ENCODE measurements at places on chromosomes 2 and 18.

- no peak for DNase-seq
These were observed 170.2 kb downstream of the PRKCE start for GRCh38 chr2:45821558-45822271.

- no peak for DNase-seq
These were observed 45.0 kb downstream of the CYRIA start for GRCh38 chr2:16620590-16620989.

- peak; percentile 27 for DNase-seq
These were observed 172.7 kb upstream of the TRIB2 start for GRCh38 chr2:12543978-12544558.

DNA sequence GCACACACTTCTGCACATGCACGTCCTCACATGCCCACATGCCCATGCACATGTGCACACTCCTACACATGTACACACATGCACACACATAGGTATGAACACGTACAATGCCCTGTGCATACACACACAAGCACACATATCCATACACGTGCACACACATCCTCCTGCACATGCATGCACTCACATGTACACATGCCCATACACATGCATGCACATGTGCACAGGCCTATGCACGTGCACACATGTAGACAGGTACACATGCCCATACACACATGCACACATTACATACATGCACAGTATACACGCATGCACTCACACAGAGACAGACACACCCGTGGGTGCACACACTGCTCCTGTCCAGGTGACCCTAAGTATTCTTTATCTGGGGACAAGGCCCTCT lies 34.3 kb downstream of the GPC1 start:
- DNase-seq = no peak

- DNase-seq = no peak
These were observed 193.5 kb upstream of the GLI2 start for GRCh38 chr2:120541972-120542670.

- peak; percentile 66 for DNase-seq
These were observed 88.7 kb upstream of the ATL2 start for GRCh38 chr2:38465789-38466127.

DNA sequence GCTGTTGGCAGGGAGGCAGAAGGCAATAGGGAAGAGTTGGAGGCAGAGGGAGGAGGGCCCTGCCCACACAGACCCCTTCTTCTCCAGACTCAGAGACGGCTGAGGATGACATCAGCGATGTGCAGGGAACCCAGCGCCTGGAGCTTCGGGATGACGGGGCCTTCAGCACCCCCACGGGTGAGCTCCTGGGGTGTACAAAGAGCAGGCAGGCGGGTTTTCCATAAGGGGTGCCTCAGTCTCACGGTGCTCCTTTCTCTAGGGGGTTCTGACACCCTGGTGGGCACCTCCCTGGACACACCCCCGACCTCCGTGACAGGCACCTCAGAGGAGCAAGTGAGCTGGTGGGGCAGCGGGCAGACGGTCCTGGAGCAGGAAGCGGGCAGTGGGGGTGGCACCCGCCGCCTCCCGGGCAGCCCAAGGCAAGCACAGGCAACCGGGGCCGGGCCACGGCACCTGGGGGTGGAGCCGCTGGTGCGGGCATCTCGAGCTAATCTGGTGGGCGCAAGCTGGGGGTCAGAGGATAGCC lies 10.0 kb downstream of the SPEG start:
- no peak for DNase-seq

DNA sequence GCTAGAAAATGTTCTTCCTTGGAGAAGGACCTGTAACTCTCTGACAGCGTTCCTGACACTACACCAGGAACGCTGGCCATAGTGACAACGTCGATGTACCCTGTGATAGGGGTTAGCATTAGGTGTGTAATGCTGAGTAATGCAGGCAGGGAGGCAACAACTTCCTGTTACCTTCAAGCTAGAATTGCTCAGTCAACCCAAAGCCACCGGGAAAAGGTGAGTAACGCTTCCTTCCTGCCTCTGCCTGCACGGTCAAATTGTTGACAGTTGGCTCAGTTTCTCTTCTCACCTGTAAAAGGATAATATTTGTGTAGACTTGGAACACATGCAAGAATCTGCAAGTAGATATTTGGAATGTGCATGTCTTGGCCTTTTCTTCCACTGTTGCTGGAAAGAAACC lies 12.7 kb downstream of the FAM110C start:
- DNase-seq = no peak

DNA sequence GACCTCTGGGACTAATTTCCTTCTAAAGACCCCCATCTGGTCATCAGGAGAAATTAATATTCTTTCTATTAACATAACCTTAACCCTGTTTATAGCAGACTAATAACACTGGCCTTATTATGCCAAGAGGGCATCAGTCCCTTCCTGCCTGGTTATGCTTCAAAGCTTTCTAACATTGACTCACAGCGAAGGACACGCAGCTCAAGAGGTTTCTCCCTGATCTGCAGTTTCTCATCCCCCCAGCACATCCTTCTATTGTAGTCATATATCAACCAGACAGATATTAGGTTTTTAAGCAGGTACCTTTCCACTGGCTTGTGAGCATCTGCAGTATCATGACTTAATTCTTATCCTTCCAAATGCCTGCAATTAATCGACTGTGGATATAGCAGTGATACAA lies 100.0 kb upstream of the CXCR4 start:
- no peak for DNase-seq

- DNase-seq = no peak
These were observed 84.3 kb downstream of the MCFD2 start for GRCh38 chr2:46831051-46831868.

- no peak for DNase-seq
These were observed 339.3 kb upstream of the TMEFF2 start for GRCh38 chr2:192534072-192534471.

GRCh38 chr18:63293935-63294334 lies 25.6 kb downstream of the BCL2 start:
- DNase-seq = no peak

DNA sequence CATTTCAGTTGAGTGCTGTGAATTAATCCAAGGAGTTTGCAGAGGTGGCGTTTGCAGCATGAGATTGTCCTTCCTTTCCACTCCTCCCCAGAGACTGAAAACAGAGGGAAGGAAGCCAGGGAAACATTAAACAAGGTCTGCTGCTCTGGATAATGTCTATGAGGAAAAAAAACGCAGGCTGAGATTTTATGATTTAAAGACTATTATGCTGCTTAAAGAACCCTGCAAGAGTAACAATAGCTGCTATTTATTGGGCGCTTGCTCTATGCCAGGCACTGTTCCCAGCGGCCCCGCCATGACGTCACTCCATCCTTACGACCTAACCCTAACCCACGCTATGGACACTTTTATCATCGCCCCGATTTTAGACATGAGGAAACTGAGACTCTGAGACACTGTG lies 222.4 kb downstream of the BCL2 start:
- DNase-seq = no peak

DNA sequence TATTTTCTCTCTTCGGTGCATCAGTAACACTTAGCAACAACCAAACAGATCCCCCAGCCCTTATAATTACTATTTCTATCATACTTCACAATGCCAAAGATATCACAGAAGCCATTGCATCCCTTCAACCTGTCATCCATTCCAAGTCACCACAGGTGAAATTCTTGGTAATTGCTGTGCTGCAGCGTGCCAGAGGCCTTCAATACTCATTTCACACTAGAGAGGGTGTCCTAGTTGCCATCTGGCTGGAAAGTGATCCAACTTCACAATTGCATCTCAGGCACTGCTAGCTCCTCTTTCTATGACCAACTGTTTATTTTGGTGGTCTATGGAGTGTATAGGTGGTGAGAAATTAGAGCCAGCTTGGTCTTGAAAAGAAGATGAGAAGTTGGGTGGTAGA lies 131.2 kb downstream of the NUP35 start:
- DNase-seq = no peak

GRCh38 chr2:205883965-205884364 lies 201.7 kb downstream of the NRP2 start:
- DNase-seq = no peak

- DNase-seq = no peak
These were observed 83.2 kb downstream of the ASB1 start for GRCh38 chr2:238509903-238510302.

DNA sequence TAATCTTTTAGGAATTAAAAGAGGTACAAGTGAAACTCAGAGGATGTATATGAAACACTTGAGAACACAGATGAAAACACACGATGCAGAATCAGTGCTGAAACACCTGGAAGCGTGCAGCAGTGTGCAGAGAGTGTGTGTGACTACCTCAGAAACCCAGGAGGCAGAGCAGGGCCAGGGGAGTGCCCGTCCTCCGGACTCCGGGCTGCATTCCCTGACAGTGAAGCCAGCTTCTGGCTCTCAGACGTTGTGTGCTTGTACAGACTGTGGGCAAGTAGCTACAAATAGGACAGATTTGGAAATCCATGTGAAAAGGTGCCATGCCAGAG lies 34.6 kb downstream of the ZNF407 start:
- no peak for DNase-seq

DNA sequence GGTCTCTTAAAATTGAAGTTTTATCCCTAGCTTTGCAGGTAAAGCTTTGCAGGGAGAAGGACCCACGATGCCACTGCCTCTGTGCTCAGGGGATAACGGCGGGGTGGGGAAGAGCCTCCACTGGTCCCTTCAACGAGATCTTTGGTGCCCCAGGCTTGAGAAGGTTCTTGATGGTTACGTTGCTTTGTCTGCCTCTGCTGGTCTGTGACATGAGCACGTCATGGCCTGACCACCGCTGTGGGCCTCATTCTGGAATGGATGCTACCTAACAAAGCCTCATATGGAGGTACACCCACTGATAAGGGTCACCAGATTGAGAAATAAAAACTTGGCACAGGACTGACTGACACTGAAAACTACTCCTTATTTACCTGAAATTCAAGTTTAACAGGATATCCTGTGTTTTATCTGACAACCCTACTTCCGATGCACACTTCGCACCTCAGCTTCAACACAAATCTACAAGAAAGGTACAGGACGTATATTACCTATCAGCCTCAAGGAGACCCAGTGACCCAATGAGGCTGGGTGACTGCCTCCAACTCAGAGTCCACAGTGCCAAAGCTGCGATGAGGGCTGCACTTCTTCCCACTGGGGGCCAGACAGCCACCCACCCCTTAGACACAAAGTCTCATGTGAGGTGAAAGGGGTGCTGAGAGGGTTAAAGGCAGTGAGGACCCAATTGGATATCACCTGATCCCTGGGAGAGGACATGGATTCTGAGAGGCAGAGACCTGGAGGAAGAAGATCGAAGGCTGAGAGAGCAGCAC lies 64.9 kb downstream of the EIPR1 start:
- no peak for DNase-seq

DNA sequence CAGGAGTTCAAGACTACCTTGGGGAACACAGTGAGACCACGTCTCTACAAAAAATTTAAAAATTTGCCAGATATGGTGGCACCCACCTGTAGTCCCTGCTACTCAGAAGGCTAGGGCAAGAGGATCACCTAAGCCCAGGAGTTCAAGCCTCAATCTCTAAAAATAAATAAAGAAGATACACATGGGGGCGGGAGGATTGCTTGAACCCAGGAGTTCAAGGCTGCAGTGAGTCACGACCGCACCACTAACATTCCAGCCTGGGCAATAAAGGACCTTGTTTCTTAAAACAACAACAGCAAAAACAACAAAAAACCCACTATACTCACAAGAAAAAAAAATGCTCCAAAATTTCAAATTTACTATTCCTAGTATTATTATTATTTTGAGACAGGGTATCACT lies 10.0 kb upstream of the ICA1L start:
- DNase-seq = no peak

GRCh38 chr18:23568281-23569138 lies 17.8 kb downstream of the NPC1 start:
- DNase-seq = no peak

- no peak for DNase-seq
These were observed 26.8 kb downstream of the STK17B start for GRCh38 chr2:196144513-196145126.

DNA sequence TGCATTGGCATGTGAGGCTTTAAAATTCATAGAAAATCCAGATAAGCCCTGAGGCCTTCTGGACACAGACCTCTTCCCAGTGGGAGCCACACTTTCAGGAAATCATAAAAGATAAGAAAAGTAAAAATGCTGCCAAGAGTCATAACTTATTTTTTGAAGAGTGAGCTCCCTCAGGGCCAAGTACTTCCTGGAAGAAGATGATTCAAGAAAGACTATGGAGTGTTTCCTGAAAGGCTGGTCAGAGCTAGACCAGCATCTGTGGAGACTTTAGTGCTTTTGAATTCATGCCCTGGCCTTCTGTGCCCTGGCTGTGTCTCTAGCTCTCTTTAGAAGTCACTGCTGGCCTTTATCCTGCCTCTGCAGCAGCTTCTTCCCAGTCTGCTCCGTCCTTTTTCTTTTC lies 6.4 kb upstream of the XDH start:
- DNase-seq = no peak

- DNase-seq = peak; percentile 24
These were observed 10.3 kb downstream of the ITGA6 start for GRCh38 chr2:172437419-172438341.

DNA sequence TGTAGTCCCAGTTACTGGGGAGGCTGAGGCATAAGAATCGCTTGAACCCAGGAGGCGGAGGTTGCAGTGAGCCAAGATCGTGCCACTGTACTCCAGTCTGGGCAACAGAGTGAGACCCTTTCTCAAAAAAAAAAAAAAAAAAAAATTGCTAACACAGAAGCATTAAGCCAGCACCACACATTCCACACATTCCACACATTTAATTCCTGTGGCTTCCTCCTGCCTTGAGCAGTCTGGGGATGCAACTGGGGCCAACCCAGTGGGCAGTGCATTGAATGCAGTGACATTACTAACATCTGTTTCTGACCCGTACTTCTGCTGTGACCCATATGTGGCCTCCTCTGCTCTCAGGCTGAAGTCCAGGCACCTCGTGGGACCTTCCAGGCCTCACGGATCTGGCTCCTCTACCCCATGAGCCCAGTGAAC lies 107.0 kb downstream of the BCL2L11 start:
- DNase-seq = no peak

- peak; percentile 82 for DNase-seq
These were observed 568 bp downstream of the TMEM131 start for GRCh38 chr2:97995026-97995733.

DNA sequence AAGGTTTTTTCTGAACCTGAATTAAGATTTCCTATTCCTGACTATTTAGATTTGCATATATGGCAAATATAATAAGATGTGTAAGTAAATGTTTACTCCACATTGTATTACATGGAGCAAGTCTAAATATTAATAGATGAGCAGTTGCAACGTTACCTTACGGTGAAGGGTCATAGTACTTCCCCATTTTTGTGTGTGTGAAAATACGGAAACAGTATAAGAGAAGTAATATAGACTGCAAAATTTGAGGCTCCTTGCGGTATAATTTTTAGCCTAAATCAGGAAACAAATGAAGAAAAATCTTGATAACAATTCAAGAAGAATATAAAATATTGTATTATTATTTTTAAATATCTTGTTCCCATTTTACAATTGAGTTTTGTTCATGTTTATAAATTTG lies 434.2 kb downstream of the GRB14 start:
- no peak for DNase-seq

- DNase-seq = no peak
These were observed 1072.7 kb downstream of the DSC3 start for GRCh38 chr18:29969876-29970275.

GRCh38 chr2:218334531-218334930 lies 22.1 kb upstream of the CATIP start:
- DNase-seq = no peak

- no peak for DNase-seq
These were observed 2.1 kb upstream of the VWA3B start for GRCh38 chr2:98084869-98085238.

GRCh38 chr2:237440819-237441281 lies 26.9 kb upstream of the COL6A3 start:
- peak; percentile 54 for DNase-seq

Measured in GM13977 (cell line).